Endothelial cell of umbilical vein (primary cell): ENCODE measurements at places on chromosomes 7 and 10. TPM values are rescaled to one million over a fixed set of nuclear protein-coding genes. Genes with fewer than 3 reads are reported as not detected.

The DRGX gene
- not detected in 2 replicates for polyA plus RNA-seq

DNA sequence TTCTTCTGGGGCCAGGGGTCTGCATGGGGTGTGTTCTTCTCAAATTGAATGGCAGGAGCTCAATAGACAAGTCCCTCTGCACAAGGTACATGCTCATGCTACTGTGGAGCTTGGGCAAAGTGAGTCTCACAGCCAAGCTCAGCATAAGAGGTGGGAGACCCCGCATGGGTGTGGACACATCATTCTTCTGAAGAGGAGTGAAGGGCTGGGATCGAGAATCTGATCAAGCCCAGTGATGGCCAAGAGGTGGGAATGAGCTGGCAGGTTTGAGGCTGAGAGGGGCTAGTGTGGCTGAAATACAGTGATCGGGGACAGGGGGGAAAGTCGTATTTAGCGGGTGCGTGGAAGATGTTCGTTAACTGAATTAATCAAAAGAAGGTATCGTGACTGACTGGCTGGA lies 32.6 kb downstream of the CDH23 start:
- no peak for DNase-seq

- DNase-seq: no peak
Measured at GRCh38 chr7:335358-336148, 45.6 kb downstream of the FOXL3 start.

GRCh38 chr10:27628621-27629020 lies 117.0 kb downstream of the MKX start:
- DNase-seq: no peak

DNA sequence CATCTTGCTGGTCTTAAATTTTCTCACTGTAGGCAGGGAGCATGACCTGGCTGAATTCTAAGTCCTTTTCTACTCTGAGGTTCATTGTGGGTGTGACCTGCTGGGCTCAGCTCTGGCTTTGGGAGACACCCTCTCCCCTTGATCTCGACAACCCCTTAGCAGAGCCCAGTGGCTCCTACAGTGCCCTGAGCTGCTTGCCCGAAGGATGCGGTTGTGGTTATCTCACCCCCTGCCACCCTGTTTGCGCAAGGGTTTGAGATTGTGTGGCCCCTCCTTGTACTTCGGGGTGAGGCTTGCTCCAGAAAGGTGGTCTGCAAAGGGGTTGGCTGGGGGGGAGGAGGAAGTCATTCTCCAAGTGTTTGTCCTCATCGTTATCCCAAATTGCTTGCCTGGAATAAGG lies 55.3 kb downstream of the TCF7L2 start:
- no peak for DNase-seq

GRCh38 chr10:133379152-133379800 lies at the start of gene PAOX:
PAOX (plus strand) TSS chr10:133379262; CDS start chr10:133379317, 55 bp downstream.
- DNase-seq: peak; percentile 28

DNA sequence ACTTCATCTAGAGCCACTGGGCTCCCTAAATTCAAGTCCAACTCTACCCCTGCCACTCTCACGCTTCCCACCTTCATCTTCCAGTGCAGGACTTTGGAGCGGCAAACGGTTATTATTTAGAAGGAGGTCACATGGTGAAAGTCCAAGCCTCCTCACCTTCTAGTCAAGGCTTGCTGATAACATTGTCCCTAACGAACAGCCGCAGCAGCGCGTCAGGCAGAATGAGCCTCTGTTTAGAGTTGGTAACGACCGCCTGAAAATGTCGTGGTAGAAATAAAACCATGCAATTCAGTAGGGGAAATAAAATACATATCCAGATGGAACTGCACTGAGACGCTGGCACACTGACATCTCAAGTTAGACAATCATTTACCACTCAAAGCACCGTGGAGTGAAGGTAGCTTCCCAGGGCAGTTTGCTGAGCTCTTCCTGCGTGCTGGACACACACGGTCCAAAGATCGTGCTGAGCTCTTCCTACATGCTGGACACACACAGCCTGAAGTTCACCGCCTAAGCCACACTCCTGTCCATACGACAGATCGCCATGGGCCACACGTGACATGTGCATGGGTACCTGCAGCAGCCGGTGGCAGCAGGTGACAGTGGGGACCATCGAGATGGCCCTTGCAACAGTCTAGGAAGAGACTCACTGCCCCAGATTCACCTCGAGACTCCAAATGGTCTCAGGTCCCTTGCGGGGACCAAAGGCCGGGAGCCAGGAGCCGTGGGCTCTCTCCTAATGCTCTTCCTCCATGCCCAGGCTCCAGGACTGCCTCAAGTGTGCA lies 323.5 kb downstream of the PTPRN2 start:
- no peak for DNase-seq

The URGCP gene
- polyA plus RNA-seq: 13.1 and 14.9 TPM in 2 replicates

The CLDN15 gene
- 17.7 and 21.1 TPM in 2 replicates for polyA plus RNA-seq

The PAPOLB gene
- not detected in 2 replicates for polyA plus RNA-seq

The TMEM196 gene
- polyA plus RNA-seq: not detected in 2 replicates

- DNase-seq: no peak
Measured at GRCh38 chr10:38038107-38038931, 27.8 kb downstream of the ZNF33A start.

DNA sequence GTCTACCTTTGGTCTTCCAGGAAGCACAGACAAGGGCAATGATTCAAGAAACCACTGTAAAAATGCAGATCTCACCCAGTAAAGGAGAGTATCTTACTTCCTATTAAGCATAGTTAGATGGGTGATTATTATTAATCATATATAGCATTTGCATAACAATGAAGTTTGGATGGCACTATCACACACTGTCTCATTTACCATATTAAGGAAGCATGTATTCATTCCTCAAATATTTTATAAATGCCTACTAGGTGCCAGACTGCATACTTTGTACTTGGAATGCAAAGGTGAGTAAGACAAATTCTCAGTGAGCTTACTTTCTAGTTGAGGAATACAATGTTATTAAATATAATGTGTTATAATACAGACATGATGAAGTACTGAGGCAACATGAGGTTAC lies 53.9 kb upstream of the SKAP2 start:
- no peak for DNase-seq

DNA sequence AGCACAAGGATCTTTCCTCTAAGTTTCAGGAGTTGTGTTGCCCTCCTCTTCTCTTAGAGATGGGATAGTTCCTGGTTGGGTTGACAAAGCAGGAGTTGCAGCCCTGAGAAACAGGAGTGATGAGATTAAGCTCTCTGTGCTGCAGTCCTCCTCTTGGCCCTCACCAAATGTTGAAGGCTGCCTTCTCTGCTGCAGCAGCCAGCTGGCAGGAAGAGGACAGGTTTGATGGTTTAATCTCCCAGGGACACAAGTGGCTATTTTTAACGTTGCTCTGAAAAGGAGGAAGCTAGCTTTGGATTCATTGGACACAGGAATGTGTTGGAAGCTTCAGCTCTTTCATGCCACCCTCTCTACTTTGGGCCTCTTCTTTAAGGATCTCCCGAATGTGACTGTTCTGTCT lies 9.4 kb downstream of the STRIP2 start:
- no peak for DNase-seq

- no peak for DNase-seq
Measured at GRCh38 chr10:11557513-11557912, 53.9 kb downstream of the USP6NL start.

DNA sequence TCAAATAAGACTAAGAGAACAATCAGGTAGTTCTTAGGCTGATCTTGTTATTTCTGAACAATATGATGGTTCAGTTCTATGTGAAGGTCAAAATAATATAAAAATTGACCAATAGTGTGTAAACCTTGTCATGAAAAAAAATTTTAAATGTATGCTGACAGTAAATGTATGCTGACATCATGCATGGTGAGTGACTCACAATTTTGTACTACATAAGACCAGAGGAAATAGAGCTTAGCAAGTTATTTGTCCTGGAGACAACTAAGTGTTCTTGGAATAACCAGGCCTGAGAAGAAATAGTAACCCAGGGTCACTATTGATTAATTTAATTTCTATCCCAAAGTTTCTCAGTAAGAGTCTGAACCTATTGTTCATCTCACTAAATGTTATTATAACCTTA lies 182.2 kb upstream of the PCDH15 start:
- DNase-seq: no peak

DNA sequence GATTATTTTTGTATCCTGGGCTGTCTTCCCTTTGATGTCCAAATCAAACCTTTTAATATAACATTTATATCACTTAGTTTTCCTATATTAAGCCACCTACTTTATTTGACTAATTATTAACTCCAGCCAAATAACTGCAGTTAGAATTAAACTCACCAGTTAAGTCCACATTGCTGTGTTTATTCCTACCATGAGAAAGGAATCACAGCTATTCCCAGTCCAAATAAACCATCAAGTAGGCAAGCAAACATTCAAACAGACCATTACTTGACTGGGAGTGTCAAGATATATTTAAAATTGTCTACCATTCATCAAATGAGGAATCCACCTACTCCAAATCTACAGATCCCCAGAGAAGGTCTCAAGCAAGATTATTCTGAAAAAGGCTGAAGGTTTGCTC lies 22.4 kb downstream of the PDE1C start:
- no peak for DNase-seq

GRCh38 chr7:40299097-40299496 lies 164.3 kb downstream of the SUGCT start:
- peak; percentile 97 for DNase-seq

DNA sequence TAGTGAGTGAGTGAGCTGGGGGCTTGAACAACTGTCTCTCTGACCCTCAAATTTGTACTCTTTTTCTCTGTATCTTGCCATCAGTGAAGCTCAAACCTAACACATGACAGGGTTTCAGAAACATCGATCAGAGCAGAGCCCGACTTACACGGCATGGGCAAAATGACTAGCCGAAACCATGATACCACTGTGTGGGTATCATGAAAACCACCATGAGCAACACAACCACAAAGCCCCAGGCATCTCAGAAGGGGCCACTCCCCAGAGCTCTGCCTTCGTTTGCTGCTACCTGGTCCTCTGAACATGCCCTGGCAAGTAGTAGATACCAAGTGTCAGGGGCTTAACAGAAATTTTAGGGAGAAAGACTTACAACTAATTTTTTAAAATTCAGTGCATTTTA lies 308.5 kb downstream of the WDR11 start:
- no peak for DNase-seq

GRCh38 chr10:86497621-86498020 lies 24.0 kb downstream of the WAPL start:
- no peak for DNase-seq

DNA sequence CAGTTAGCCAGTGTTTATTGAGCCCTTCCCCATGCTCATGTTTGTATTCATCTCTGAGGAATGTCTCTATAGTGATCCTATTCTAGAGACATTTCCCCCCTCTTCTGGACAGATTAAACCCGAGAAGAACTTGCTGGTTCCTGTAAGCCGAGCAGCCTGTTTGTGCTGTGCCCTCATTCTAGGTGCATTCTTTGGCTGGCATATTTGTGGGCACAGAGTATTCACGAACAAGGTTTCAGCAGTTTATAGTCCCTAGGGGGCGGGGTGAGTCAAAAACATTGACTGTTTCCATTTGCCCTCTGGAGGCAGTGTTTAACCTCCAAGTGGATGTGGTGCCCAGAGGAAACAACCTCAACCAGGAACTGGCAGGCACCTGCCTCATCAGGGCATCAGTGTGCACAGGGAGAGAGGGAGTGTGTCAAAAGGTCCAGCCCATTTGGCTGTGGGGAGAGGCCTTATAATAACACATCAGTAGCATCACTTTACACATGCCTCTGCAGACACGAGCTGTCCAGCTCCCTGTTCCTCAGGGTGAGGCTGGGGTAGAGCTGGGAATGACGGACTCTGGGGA lies 273.3 kb upstream of the LRGUK start:
- peak; percentile 27 for DNase-seq

The PPP1R9A gene
- polyA plus RNA-seq: 0.32 and 0.50 TPM in 2 replicates

DNA sequence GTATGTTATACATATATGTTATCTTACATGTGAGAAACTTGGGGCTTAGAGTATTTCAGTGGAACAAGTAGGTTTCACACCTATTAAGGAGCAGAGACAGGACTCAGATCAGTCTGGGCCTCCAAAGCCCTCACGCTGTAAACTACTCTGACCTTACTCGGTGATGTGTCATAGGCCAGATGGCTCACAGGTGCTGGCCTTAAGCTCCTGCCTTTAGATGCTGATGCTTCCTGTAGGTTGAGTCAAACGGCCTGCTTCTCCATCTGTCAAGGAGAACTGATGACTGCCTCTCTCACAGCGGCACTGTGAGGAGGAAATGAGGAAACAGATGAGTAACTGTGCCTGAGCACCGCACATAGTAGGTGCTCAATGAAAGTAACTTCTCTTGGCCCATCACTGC lies 312.6 kb upstream of the COBL start:
- DNase-seq: no peak

The OR2A1 gene
- polyA plus RNA-seq: 0.02 and 0.14 TPM in 2 replicates

- peak; percentile 55 for DNase-seq
Measured at GRCh38 chr10:93813507-93814465, 56.0 kb downstream of the LGI1 start.
